Regular cardiac myocyte (primary cell): ENCODE measurements at places on chromosomes 5 and 9. TPM values are rescaled to one million over a fixed set of nuclear protein-coding genes. Genes with fewer than 3 reads are reported as not detected.

The EEIG1 gene
- 2.5 and 7.3 TPM in 2 replicates for total RNA-seq

The NRARP gene
- 0.28 and 0.77 TPM in 2 replicates for total RNA-seq

The SURF6 gene
- total RNA-seq, result 7.6 and 15.1 TPM in 2 replicates

The RAB3C gene
- total RNA-seq, result not detected in 2 replicates

The CSF1R gene
- 0.56 and 0.58 TPM in 2 replicates for total RNA-seq

The PRSS3 gene
- total RNA-seq, result 6.5 and 27.8 TPM in 2 replicates

The CEL gene
- total RNA-seq, result under 0.01 and 0.28 TPM in 2 replicates

The NUTM2G gene
- not detected in 2 replicates for total RNA-seq

The BAAT gene
- total RNA-seq, result under 0.01 and 0.19 TPM in 2 replicates

The ARID3C gene
- under 0.01 and 0.28 TPM in 2 replicates for total RNA-seq

The PCDHB6 gene
- total RNA-seq, result under 0.01 and 0.28 TPM in 2 replicates

The OCLN gene
- total RNA-seq, result 1.3 and 2.3 TPM in 2 replicates

The PCDHGB1 gene
- 0.38 and 3.1 TPM in 2 replicates for total RNA-seq

The SWI5 gene
- 20.9 and 41.6 TPM in 2 replicates for total RNA-seq

The DAB2 gene
- 34.1 and 113 TPM in 2 replicates for total RNA-seq

The PTGDS gene
- 1.7 TPM in 1 of 2 replicates, not detected in the other for total RNA-seq

The NEUROG1 gene
- total RNA-seq, result not detected in 2 replicates

The PLPP7 gene
- 16.9 and 19.4 TPM in 2 replicates for total RNA-seq

The CACNA1B gene
- total RNA-seq, result under 0.01 TPM in 2 replicates

The SMIM33 gene
- total RNA-seq, result under 0.01 TPM in 1 of 2 replicates, not detected in the other

The TIFAB gene
- total RNA-seq, result not detected in 2 replicates

The ECM2 gene
- total RNA-seq, result 2.7 and 22.6 TPM in 2 replicates

The DPYSL3 gene
- 88.8 and 112 TPM in 2 replicates for total RNA-seq

The BTNL3 gene
- not detected in 2 replicates for total RNA-seq

The DDX4 gene
- total RNA-seq, result 0.28 TPM in 1 of 2 replicates, not detected in the other

The COL27A1 gene
- total RNA-seq, result 5.2 and 9.9 TPM in 2 replicates

The FBP2 gene
- total RNA-seq, result not detected in 2 replicates

The MINAR2 gene
- total RNA-seq, result not detected in 2 replicates

The AFAP1L1 gene
- 9.6 TPM in 2 replicates for total RNA-seq

The PRR16 gene
- 5.9 and 8.6 TPM in 2 replicates for total RNA-seq

The FAM78A gene
- total RNA-seq, result 0.85 and 1.2 TPM in 2 replicates

The CBY3 gene
- total RNA-seq, result not detected in 2 replicates

The NR2F1-AS1 gene
- total RNA-seq, result 19.7 and 20.3 TPM in 2 replicates

The WDR38 gene
- total RNA-seq, result not detected in 2 replicates

The TLX3 gene
- total RNA-seq, result not detected in 2 replicates
